ENCODE measurements at places on chromosomes 16 and 17.

DNA sequence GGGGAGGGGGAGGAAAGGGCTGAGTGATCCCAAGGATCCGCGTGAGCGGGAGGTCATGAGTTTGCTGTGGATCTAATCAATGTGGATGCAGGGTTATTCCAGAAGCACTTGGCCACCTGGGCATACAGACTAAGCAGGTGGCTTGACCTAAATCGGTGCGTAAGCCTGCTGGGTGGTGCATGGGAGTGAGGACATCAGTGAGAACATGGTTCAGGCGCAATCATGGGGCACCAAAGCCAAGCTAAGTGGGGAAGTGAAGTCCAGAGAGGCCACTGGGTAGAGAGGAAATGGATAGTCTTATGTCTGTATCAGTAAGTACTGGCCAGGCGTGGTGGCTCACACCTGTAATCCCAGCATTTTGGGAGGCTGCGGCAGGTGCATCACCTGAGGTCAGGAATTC is 18.9 kb upstream of the MFSD6L start:
- no peak overlapping the region for H3K27ac ChIP-seq
- no peaks in the 10 kb centered on the region for H3K4me1 ChIP-seq
- no peak overlapping the region for H3K4me3 ChIP-seq
- peaks cover 69% of the 10 kb centered on the region for H3K27me3 ChIP-seq

DNA sequence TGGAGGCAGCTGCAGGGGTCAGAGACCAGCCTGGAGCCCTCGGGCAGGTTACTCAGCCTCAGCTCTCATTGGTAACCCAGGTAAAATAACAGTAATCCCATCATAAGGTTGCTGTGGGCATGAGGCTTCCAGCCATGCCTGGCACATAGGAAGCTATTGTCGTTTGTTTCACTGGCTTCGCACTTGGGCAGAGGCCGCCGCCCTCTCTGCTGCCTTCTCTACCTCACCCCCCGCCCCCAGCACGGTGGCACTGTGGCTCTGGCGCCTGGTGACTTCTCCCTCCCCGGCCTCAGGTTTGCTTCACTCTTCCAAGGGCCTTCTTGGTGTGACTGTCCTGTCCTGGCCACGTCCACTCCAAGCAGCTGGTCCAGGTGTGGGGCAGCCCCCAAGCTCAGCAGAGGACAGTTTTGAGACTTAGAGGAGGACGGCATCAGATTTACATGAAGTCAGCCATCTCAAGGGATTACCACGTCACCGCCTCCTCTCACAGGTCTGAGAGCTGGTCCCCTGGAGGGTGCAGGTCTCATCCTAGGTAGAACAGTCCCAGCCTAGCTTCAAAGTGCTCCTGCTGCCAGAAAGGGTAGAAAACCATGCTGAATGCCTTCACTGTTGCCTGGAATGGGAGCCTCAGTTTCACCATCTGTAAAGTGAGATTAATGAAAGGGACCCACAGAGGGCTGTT is 34.8 kb downstream of the SREBF1 start:
- peaks cover 28% of the 10 kb centered on the region for H3K36me3 ChIP-seq
- no peak overlapping the region for H3K27ac ChIP-seq
- no peaks in the 10 kb centered on the region for H3K27me3 ChIP-seq
- DNase-seq, result no peak

GRCh38 chr16:77812856-77813500 is 24.6 kb downstream of the VAT1L start:
- no peak overlapping the region for H3K4me3 ChIP-seq
- H3K27me3 ChIP-seq, result peaks cover 2% of the 10 kb centered on the region
- peaks cover 5% of the 10 kb centered on the region for H3K4me1 ChIP-seq
- H3K27ac ChIP-seq, result no peak overlapping the region
- no peak for DNase-seq

GRCh38 chr17:1640329-1641064 is 5.0 kb downstream of the SCARF1 start:
- H3K27ac ChIP-seq, result no peak overlapping the region
- H3K4me3 ChIP-seq, result no peak overlapping the region
- H3K27me3 ChIP-seq, result peaks cover 5% of the 10 kb centered on the region
- DNase-seq, result no peak
- peaks cover 14% of the 10 kb centered on the region for H3K4me1 ChIP-seq

GRCh38 chr17:17913695-17914332 is 58.4 kb downstream of the TOM1L2 start:
- peaks cover 34% of the 10 kb centered on the region for H3K4me1 ChIP-seq
- H3K27me3 ChIP-seq, result no peaks in the 10 kb centered on the region
- peak; percentile 66 for DNase-seq
- H3K27ac ChIP-seq, result peak overlapping the region; percentile 96
- peak overlapping the region; percentile 30 for H3K4me3 ChIP-seq
- peaks cover 11% of the 10 kb centered on the region for H3K36me3 ChIP-seq

- no peaks in the 10 kb centered on the region for H3K36me3 ChIP-seq
- no peak overlapping the region for H3K4me3 ChIP-seq
- H3K4me1 ChIP-seq, result peaks cover 15% of the 10 kb centered on the region
- no peaks in the 10 kb centered on the region for H3K27me3 ChIP-seq
These were observed 438.9 kb downstream of the KCNJ2 start for GRCh38 chr17:70608193-70608592.

DNA sequence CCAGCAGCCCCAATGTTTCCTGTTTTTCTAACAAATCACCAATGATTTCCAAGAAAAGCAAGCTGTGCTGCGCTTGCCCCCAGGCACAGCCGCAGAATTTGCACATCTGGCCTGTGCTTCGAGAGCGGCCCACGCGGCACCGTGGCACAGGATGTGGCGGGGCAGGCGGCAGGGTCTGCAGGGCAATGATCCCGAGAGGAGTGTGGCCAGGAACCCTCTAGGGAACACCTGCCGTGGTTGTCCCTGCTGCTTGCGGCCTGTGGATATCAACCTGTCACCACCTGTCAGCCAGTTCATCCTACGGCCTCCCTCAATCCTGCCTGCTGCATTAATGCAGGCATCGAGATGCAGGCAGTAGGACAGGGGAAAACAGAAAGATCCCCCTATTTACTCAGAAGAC is 24.0 kb downstream of the PIK3R5 start:
- no peak overlapping the region for H3K4me3 ChIP-seq
- H3K27ac ChIP-seq, result no peak overlapping the region
- H3K4me1 ChIP-seq, result no peaks in the 10 kb centered on the region
- H3K36me3 ChIP-seq, result no peaks in the 10 kb centered on the region

- H3K27me3 ChIP-seq, result no peaks in the 10 kb centered on the region
- peak overlapping the region; percentile 90 for H3K27ac ChIP-seq
- peak overlapping the region; percentile 11 for H3K4me3 ChIP-seq
- no peak for DNase-seq
- H3K4me1 ChIP-seq, result peaks cover 27% of the 10 kb centered on the region
These were observed 42.1 kb downstream of the AIPL1 start for GRCh38 chr17:6392609-6393350.

All from mesothelial cell of epicardium (in vitro differentiated cells).